ENCODE measurements at places on chromosomes 2 and 18. TPM values are rescaled to one million over a fixed set of nuclear protein-coding genes. Genes with fewer than 3 reads are reported as not detected.

GRCh38 chr18:58911241-58911640, 46.6 kb downstream of the ZNF532 start:
- DNase-seq = no peak

DNA sequence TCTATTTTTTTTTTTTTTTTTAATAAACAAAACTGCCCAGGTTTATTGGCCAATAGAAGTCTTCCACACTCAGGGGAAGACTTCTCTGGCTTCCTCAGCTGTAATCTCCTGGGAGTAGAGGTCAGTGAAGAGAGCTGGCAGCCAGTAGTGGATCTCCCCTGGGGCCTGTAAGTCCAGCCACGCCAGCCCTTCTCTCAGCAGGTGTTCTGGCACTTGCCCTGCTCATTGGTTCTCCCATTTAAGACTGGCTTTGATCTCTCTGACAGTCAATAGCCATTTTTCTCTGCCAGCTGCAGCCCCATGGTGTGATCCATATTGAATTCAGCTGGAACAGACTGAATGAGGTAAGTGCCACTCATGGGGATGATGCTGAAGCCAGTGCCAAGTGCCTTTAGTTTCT, 170.6 kb upstream of the SPHKAP start:
- DNase-seq = no peak

- no peak for DNase-seq
Observed at GRCh38 chr2:137493261-137493660, 471.0 kb upstream of the HNMT start.

GRCh38 chr2:157837851-157838441, 38.2 kb downstream of the ACVR1 start:
- peak; percentile 29 for DNase-seq

GRCh38 chr2:85439986-85440385, 21.5 kb downstream of the SH2D6 start:
- no peak for DNase-seq

DNA sequence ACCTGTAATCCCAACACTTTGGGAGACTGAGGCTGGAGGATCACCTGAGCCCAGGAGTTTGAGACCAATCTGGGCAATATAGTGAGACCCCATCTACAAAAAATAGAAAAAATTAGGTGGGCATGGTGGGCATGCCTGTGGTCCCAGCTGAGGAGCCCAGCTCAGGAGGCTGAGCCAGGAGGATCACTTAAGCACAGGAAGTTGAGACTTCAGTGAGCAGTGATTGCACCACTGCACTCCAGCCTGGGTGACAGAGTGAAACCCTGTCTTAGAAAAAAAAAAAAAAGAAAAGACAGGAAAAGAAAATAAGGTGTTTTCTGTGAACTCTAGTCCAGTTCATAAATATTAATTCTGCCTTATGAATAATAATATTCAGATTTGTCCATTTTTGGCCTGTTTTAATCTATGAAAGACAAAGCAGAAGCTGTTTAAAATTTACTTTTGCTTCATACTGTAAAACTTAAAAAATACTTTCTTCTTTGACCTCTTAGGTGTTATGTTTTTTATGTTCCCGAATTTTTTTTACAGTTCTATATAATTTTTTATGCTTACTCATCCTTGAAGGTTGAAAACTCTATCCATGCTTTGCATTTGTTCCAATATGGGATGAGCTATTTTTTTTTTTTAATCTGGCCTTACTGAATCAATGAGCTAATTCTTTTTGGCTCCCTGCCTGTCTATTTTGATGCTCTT, 8.4 kb upstream of the ANXA4 start:
- DNase-seq = no peak

DNA sequence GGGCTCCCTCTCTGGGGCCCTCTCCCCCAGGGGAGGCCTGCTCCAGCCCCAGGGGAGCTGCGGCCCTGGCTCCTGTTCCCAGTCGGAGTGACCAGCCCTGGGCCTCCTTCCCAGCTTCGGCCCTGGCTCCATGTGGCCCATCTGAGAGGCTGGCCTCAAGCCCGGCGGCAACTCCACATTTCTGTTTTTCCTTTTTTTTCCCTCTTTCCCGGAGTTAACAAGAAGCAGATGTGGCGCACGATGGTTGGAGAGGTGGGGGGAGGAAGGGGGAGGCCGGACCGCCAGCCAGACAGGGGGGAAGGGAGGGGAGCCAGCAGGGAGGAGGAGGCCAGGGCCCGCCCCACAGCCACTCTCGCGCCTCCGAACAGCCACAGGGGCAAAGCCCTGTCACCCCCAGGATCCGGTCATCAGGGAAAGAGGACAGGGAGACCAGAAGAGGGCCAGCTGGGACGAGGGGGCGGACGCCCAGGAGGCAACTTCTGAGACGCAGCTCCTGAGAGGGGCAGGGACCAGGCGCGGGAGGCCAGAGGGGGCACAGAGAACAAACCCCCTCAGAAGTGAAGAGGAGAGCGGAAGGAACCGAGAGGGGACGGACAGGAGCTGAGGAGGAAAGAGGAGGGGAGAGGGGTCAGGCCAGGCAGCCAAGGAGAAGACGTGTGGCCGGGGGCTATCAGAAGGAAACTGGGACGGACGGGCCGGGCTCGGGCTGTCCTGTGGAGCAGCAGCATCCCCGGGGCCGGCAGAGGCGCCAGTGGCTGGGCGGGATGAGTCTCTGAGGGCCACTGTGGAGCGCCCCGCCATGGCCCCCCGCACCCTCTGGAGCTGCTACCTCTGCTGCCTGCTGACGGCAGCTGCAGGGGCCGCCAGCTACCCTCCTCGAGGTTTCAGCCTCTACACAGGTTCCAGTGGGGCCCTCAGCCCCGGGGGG, at the start of gene EMILIN1:
Gene EMILIN1, plus strand, starts transcription at position 349 of the 928 bp plus-strand sequence. Its CDS starts 451 bp downstream, at position 800.
- no peak for DNase-seq

GRCh38 chr2:123303731-123304130, 721.4 kb upstream of the CNTNAP5 start:
- DNase-seq = no peak

DNA sequence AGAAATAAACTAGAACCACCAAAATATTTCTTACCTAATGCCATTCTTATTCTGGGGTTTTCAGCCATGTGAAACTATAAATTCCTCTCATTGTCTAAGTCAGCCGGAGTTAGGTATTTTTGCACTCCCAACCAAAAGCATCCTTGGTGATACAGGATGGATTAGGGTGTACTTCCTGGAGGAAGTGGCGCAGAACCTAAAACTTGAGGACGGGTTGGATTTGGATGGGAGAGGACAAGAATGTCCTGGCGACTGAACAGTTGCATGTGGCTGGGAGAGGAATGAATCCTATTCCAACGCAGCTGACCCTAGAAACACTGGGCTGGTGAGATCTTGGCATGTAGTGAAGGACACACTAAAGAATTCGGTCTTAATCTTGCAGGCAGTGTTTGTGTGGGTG, 58.5 kb downstream of the E2F6 start:
- no peak for DNase-seq

DNA sequence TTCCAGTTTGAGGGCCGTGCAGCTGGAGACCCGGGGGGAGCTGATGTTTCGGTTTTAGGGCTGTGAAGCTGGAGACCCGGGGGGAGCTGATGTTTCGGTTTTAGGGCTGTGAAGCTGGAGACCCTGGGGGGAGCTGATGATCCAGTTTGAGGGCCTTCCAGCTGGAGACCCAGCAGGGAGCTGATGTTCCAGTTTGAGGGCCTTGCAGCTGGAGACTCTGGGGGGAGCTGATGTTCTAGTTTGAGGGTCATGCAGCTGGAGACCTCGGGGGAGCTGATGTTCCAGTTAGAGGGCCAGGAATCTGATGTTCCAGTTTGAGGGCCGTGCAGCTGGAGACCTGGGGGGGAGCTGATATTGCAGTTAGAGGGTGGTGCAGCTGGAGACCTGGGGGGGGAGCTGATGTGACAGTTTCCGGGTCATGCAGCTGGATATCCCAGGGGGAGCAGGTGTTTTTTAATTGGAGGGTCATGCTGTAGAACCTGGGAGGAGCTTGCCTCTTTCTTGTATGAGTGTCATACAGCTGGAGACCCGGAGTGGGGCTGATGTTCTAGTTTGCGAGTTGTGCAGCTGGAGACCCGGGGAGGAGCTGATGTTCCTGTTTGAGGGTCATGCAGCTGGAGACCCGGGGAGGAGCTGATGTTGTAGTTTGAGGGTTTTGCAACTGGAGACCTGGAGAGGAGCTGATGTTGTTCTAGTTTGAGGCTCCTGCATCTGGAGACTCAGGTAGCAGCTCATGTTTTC, 153.2 kb downstream of the RTP5 start:
- DNase-seq = no peak

- DNase-seq = no peak
Observed at GRCh38 chr2:197378086-197378485, 56.7 kb downstream of the SF3B1 start.

DNA sequence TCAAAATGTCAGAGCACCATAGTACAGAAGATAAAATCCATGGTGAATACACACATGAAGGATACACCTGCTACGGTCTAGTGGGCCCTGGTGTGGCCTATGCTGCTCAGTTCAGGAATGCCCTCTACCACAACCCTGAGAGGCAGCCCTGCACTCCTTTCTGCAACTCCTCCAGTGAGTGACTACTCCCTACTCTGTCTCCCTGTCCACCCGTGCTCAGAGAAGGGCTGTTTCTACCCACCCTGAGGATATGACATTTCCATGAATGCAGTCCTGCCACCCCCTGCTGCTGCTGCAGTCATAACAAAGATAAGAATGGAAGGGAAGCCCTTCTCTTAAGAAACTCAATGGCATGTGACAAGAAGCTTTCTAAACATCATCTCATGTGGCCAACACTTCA, 137.0 kb downstream of the EN1 start:
- DNase-seq = no peak

GRCh38 chr2:70903641-70904340, 31.9 kb upstream of the ATP6V1B1 start:
- no peak for DNase-seq

DNA sequence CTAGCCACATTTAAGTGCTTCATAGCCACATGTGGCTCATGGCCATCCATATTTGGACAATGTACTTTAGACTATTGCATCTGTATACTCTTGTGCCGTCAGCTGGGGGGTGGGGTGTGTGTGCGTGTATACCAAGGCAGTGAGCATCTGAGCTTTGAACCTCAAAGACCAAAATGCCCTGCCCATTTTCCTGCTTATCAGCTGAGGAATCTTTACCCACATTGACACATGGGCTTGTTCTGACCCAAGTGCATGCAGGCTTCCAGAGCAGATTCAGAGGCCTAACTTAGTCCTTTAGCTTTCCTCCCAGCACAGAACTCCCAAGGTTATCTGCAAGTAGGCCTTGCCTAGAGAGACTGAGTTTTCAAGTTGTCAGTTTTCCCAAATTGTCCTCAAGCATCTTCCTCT, 11.1 kb upstream of the MOCOS start:
- no peak for DNase-seq

- no peak for DNase-seq
Observed at GRCh38 chr18:36403896-36404820, 106.6 kb downstream of the FHOD3 start.

DNA sequence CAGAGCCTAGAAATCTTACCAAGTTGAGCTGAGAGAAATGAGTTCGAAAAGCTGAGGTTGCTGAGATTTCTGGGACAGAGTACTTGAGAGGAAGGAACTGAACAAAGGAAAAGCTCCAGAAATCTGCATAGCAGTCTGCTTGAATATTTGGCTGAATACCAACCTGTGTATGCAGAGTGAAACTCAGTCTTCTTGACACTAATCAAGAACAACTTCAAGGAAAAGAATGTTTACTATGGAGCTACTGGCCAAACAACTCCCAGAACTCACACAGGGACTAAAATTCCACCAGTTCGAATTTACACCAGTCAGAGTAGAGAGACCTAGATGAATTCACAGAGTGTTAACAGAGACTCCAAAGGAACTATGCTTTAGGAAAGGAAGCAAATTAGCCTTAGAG, 66.5 kb downstream of the USP37 start:
- no peak for DNase-seq

DNA sequence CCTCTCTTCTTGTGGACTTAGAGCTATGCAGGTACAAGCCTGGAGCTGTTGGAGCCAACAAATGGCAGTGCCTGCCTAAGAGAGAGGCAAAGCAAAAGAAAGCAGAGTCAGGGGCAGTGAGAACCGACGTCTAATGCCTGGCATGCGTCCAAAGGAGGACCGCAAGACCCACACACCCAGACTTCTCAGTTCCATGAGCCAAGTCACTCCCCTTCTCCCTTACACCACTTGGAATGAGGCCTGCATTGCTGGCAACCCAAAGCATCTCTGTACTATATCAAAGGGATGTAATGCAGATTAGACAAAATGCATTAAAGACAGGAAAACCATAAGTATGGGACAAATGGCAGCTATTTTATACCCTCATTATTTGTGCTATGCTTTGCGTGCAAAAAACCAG, 49.9 kb upstream of the RNU4ATAC start:
- DNase-seq = no peak

- no peak for DNase-seq
Observed at GRCh38 chr2:132448771-132449170, 32.2 kb downstream of the GPR39 start.

- DNase-seq = no peak
Observed at GRCh38 chr2:219282943-219283581, 3.9 kb downstream of the DNAJB2 start.

- no peak for DNase-seq
Observed at GRCh38 chr18:49072940-49073339, 122.2 kb upstream of the SMAD7 start.

DNA sequence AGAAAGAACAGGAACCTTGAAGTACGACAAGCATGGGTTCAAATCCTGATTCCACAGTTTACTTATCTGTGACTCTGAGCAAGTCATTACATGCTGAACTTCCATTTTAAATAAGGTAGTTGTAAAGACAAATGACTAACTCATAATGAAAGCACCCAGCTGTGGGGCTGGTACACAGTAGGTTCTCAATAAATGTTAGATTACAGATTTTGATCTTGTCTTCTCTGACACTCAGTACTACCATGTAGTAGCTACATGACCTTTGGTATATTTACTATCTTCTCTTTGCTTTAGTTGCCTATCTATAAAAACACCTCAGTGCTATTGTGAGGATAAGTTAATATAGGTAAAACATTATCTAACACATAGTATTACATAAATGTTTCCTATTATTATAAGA, 3.2 kb downstream of the TRAK2 start:
- DNase-seq = no peak

- no peak for DNase-seq
Observed at GRCh38 chr2:237549216-237549615, 17.2 kb upstream of the PRLH start.

- DNase-seq = peak; percentile 75
Observed at GRCh38 chr2:191376981-191377629, 131.9 kb downstream of the MYO1B start.

DNA sequence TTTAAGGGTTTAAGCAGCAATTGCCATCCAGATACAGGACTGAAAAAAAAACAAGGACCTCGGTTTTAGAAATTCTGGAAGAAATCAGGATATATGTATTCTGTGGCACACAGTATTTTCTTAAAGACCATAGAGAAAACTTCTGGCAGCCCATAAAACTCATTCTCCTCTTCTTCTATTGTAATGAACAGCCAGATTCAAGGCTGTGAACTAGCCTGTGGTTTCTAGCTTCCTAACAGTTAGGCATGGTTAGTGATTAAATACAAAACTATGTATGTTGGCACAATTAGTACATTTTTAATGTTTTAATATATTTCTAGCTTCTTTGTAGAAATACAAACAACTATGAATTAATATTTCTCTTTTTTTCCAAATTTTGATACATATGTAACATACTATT, 555.7 kb downstream of the DSC3 start:
- no peak for DNase-seq

Gene FHOD3
- not detected for total RNA-seq

Gene COL3A1
- total RNA-seq = not detected

Gene SIX3
- total RNA-seq = not detected

Gene TANC1
- 7.3 TPM for total RNA-seq

Gene CLIP4
- total RNA-seq = 21.8 TPM

Gene RSAD2
- 17.2 TPM for total RNA-seq

Gene GGCX
- total RNA-seq = 20.7 TPM

Gene PROM2
- total RNA-seq = 0.54 TPM

Gene SERPINB7
- total RNA-seq = not detected

Gene HOXD4
- not detected for total RNA-seq

Gene OTOS
- total RNA-seq = not detected

Gene GPR39
- total RNA-seq = under 0.01 TPM

All from hematopoietic multipotent progenitor cell (in vitro differentiated cells).